ENCODE measurements at places on chromosomes 16 and 17.
A peak's percentile ranks its signal among the peaks of the same experiment; 100 is the strongest.

- no peak for DNase-seq
These were observed 539 bp upstream of the KRTAP4-8 start for GRCh38 chr17:41098481-41098880.

DNA sequence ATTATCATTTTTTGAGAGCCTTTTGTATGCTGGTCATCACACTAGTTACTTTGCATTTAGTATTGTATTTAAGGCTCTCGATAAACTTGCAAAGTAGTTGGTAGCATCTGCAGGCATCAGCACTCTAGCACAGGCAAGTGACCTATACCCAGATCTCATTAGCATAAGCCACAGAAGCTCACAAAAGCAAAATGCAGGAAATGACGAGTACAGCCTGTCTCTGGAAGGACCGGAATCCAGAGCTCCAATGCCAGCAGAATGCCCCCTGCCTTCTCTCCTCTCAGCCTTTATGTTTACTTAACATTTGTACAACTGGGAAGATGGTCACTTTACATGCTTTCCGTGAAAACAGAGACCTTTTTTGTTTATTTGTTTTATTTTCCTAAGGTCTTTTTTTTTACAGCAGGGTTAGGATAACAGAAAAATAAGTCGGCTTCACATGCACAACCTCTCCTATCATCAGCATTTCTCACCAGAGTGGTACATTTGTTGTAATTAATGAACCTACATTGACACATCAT is 45.4 kb upstream of the MYOCD start:
- no peak for DNase-seq

DNA sequence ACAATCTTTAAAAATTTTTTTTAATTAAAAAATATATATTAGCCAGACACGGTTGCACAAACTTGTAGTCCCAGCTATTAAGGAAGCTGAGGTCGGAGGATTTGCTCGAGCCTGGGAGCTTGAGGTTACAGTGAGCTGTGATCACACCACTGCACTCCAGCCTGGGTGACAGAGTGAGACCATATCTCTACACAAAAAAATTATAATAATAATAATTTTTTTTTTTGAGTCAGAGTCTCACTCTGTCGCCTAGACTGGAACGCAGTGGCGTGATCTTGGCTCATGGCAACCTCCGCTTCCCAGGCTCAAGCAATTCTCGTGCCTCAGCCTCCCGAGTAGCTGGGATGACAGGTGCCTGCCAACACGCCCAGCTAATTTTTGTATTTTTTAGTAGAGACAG is 23.8 kb downstream of the LITAF start:
- no peak for DNase-seq

DNA sequence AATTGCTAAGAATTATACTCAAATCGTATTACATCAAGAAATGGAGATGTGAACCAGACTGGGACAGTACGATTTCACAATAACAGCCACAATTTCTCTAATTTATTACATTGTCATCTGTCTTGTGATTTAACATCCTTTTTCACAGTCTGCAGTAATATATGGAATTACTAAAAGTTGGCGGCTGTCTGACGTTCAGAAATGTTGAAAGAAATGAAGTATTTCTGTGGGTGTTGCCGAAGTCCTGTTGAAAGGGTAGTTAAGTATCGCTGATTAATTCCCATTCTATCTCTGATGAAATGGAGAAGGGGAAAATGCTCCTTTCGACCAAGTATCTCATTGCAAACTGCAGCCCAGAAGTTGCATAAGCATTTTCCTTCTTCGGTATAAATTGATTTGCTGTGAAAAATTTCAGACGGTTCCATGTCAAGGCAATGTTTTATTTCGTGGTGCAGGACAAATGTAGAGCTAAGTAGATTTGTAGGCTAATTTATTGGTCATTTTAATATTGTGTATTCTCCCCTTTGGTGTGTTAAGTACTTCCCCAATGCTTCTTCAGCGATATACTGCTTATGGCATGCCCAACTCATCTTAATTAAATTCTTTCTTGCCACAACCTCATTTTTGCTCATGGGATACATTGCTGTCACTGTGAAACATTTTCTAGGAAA is 775.2 kb upstream of the RBFOX1 start:
- DNase-seq = no peak

DNA sequence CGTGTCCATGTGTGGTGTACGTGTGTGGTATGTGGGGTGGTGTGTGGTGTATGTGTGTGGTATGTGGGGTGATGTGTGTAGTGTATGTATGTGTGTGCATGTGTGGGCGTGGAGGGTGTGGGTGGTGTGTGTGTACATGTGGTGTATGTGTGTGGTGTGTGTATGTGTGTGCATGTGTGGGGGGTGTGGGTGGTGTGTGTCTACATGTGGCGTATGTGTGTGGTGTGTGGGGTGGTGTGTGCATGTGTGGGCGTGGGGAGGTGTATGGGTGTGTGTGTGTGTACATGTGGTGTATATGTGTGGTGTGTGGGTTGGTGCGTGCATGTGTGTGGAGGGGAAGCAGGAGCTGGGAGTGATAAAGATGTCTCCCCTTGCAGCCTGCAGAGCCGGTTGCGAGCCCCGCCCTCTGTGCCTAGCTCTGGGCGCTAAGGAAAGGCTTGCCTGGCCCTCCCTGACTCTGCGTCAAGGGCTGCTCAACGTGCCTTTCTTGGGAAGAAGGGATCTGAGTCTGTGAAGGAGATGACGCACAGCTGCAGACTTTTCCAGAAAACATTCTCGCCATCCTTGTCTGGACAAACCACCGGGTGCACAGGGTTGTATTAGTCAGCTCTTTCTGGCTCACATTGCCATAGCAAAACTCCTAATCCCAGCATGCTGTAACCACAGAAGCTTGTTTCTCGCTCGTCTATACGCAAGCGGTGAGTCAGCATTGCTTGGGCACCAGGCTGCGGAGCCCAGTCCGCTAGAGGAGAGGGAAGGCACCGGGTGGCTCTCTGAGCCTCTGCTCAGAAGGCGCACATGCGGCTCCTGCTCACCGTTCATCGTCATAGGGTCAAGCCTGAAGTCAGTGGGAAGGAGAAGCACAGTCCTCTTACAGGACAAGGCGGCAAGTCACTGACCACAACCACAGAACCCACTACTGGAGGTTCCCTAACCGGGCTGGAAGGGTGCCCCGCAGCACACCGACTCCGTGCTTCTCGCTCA is 2.0 kb upstream of the CD300H start:
- no peak for DNase-seq

GRCh38 chr16:74449470-74449869 is 28.2 kb upstream of the CLEC18B start:
- DNase-seq = no peak

- no peak for DNase-seq
These were observed 6.2 kb downstream of the DNAJC7 start for GRCh38 chr17:42010898-42011516.

DNA sequence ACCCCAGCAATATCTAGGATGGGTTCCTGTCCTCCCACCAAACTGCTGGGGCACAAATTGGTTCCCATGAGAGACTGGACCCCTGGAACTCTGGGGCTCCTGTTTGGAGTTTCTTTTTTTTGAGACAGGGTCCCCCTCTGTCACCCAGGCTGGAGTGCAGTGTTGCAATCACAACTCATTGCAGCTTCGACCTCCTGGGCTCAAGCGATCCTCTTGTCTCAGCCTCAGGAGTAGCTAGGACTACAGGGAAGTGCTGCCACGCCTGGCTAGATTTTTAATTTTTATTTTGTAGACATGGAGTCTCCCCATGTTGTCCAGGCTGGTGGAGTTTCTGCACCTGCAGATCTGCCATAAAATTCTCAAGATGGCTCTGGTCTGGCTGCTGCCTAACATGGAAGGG is 56.3 kb upstream of the BRD7 start:
- no peak for DNase-seq

GRCh38 chr16:83271123-83271522 is 536.7 kb upstream of the HSBP1 start:
- no peak for DNase-seq

DNA sequence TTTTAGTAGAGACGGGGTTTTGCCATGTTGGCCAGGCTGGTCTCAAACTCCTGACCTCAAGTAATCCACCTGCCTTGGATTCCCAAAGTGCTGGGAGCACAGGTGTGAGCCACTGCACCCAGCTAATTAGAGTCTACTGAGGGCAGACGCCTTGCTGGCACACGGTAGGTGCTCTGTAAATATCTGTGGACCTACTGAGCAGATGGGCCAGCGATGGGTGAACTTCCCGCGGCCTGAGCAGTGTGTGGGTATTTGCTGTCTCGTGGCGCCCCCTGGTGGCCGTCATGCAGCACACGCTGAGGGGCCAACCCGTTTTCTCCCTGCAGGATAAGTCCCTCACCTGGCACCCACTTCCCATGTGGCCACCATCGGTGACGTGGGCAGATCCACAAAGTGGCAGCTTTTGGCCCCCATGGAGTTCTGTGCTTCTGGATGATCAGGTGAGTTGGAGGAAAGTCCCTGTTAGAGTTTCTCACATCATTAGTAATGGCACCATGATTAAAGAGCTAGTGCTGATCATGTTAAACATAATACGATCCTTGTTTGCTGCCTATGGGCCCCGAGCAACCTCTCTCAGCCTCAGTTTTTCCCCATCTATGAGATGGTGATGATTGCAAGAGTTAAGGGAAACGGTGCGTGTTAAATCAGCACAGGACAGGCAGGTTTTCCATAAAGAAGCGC is 40.7 kb downstream of the ZDHHC7 start:
- peak; percentile 52 for DNase-seq

- no peak for DNase-seq
These were observed 172.3 kb downstream of the KATNIP start for GRCh38 chr16:27722207-27722606.
